ENCODE measurements at places on chromosomes 12 and 14.

- no peak for DNase-seq
These were observed 10.0 kb downstream of the SEL1L start for GRCh38 chr14:81523616-81524015.

DNA sequence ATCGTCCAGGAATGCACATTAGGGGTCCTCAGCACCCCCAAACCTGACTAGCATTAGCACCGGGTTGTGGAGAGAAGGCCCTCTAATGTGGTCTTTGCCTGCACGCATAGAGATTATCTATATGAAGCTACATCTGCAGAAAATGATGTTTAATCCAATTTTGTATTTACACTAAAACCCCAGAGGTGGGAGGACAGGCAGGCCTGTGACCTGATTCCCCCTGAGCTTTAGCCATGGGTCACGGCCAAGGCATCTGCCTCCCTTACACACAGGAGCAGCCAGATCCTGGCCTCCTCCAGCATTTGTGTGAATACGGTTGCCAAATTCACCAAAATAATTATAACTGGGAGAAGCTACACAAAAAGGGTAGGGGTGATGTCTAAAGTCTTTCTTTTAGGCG, 7.0 kb downstream of the APOLD1 start:
- no peak for DNase-seq

- no peak for DNase-seq
These were observed 619.9 kb downstream of the AACS start for GRCh38 chr12:125684968-125685790.

- no peak for DNase-seq
These were observed 87.6 kb downstream of the SLC15A5 start for GRCh38 chr12:16189849-16190248.

- no peak for DNase-seq
These were observed 56.9 kb downstream of the OTX2 start for GRCh38 chr14:56753396-56753795.

- DNase-seq: no peak
These were observed 4.8 kb upstream of the KRT74 start for GRCh38 chr12:52578469-52578868.

GRCh38 chr12:29574500-29574899, 77.0 kb upstream of the OVCH1 start:
- DNase-seq: no peak

DNA sequence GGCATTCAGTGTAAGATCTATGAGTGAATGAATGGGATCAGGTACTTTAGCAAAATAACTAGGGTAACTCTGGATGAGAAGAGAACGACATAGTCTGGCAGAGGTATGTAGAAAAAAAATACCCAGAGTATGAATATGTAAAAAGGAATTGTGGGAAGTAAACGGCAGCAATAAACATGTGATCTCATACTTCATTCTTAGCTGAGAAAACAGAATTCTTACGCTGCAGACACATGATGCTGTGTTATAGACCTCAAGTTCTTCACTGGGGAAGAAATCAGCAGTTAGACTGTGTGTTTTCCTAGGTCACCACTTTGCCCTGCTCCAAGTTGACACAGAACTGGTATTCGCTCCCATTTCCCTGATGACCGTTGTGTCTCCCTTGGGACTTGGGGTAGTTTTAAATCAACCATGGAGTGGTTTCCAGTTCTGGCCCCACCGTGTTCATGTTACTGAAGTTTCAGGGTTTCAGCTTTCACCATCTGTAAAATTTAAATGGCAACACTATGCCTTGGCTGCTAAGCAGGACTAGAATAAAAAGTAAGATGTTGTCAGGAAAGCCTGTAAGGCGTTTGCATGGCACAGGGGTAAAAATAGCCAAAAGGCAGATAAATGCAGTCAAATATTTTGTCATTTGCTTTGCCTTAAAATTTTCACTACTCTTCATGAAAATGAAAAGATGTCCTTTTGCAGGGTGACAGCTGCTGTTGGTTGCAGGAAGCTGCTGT, 223.7 kb downstream of the PELI2 start:
- no peak for DNase-seq

DNA sequence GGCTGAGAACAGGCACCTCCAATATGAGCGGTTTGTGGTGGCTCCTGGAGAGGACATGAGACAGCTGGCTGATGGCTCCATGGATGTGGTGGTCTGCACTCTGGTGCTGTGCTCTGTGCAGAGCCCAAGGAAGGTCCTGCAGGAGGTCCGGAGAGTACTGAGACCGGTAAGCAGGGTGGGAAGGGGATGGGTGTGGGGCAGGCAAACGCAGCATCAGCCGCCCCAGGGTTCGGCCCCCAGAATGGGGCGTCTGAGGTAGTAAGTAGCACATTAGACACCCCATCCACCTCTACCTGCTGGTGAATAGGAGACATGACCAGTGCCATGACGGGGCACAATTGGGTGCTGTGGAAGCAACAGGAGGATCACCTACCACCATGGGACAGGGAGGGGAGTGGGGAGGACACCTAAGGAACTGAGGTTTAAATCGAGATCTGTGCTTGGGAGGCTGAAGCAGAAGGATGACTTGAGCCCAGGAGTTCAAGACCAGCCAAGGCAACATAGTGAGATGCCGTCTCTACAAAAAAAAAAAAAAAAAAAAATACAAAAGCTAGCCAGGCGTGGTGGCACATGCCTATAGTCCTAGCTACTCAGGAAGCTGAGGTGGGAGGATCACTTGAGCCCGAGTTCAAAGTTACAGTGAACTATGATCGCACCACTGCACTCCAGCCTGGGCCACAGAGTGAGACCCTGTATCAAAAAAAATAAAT, 25.5 kb downstream of the ITGA7 start:
- no peak for DNase-seq

DNA sequence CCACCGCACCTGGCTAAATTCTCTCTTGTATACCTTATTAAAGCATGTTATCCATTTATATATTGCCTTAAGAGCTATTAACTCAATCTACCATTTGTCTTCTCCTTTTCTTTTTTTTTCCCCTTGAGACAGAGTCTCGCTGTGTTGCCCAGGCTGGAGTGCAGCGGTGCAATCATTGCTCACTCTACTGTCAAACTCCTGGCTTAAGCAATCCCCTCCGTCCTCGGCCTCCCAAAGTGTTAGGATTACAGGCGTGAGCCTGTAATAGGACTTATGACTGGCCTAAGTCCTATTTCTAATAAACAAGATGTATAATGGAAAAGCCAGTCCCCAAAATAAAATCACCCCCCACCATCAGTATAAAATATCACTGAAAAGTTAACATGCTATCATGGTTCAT, 14.4 kb downstream of the SNX6 start:
- DNase-seq: no peak

- DNase-seq: peak; percentile 77
These were observed 1.1 kb downstream of the CARMIL3 start for GRCh38 chr14:24052656-24053547.

- DNase-seq: no peak
These were observed 770.2 kb downstream of the BCL11B start for GRCh38 chr14:98501836-98502235.

GRCh38 chr12:69898236-69898635, 73.2 kb downstream of the MYRFL start:
- DNase-seq: no peak

DNA sequence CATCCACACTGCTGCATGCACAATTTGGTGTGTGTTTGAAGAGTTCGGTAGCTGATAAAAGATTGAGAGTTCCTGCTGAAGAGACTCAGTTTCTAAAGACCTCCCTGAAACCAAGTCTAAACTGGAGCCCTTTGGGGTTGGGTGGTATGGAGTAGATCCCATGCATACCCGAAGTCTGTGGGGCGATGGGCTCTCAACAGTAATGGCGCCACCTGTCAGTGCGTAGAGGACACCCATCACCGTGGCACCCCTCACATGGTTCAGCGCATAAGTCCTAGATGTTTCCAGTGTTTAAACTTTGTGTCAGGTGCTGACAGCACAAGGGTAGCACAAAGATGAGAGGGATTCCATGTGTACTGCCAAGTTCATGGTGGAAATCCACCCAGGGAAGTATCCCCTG, 85.9 kb downstream of the ESR2 start:
- DNase-seq: no peak

- DNase-seq: no peak
These were observed 4.6 kb downstream of the GPR65 start for GRCh38 chr14:88009486-88009885.

GRCh38 chr12:7929083-7929792, 6.7 kb downstream of the SLC2A3 start:
- DNase-seq: no peak

GRCh38 chr12:9118158-9118557, 2.4 kb upstream of the A2M start:
- no peak for DNase-seq

GRCh38 chr14:49975799-49976198, 82.9 kb downstream of the ARF6 start:
- DNase-seq: no peak

DNA sequence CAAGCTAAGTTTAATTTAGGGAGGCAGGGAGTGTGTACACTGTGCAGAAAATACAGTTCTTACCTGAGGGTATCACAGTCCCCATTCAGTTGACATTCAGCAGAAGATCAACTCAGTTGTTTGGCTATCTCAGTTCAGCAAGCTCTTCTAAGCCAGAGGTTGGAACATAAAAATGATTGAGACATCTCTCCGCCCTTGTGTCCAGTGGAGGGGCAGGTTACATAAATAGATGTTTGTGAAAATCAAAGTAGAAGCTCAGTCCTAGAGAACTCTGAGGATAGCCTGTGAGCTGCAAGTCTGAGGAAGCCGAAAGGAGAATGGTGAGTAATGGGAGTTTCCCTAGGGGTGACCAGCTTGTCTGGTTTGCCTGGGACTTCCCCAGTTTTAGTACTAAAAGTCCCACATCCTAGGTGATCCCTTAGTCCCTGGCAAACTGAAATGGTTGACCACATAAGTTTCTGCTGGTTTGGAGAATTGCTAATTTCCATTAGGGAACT, 251.4 kb upstream of the ATP2B1 start:
- DNase-seq: peak; percentile 30

- DNase-seq: no peak
These were observed 55.1 kb downstream of the SSH1 start for GRCh38 chr12:108802101-108802961.

DNA sequence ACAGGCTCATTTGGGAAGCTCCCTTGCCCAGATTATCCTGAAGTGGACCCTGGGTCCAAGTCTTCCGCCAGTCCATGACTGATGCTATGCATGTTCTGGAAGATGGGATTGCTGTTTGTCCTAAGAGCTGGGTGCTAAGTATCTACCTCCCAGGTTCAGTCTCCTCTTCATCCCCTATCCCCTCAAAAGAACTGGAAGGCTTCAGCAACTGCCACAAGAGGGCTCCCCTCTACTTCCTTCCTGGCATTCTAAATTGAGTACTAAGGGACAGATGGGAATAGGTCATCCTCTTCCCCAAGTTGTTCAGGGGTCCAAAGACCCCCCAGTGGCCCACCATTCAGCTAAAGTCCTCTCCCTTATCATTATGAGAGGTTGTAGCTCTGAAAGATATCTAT, 9.0 kb upstream of the FKBP11 start:
- DNase-seq: no peak

GRCh38 chr12:65188179-65188701, 18.9 kb downstream of the LEMD3 start:
- DNase-seq: no peak

GRCh38 chr12:76698966-76699365, 64.9 kb upstream of the ZDHHC17 start:
- no peak for DNase-seq

GRCh38 chr12:124548854-124549378, 18.5 kb downstream of the NCOR2 start:
- DNase-seq: peak; percentile 30

DNA sequence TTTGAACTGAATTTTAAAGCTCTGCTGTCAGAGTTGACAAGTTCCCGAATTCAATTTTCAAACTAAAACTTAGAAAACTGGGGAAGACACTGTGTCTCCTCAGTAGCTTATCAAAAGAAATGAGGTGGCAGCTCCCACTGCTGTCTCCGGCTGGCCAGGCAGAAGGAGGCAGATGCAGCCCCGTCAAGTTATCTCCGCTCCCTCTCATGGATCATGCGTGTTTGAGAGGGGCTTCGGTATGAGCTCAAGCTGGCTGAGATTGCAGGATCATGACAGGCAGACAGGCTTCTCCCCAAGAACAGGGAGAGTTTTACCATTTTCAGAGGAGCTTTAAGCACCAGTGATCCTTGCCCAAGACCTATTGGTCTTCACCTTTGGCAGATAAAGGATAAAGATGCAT, 88.8 kb downstream of the NEDD1 start:
- no peak for DNase-seq

DNA sequence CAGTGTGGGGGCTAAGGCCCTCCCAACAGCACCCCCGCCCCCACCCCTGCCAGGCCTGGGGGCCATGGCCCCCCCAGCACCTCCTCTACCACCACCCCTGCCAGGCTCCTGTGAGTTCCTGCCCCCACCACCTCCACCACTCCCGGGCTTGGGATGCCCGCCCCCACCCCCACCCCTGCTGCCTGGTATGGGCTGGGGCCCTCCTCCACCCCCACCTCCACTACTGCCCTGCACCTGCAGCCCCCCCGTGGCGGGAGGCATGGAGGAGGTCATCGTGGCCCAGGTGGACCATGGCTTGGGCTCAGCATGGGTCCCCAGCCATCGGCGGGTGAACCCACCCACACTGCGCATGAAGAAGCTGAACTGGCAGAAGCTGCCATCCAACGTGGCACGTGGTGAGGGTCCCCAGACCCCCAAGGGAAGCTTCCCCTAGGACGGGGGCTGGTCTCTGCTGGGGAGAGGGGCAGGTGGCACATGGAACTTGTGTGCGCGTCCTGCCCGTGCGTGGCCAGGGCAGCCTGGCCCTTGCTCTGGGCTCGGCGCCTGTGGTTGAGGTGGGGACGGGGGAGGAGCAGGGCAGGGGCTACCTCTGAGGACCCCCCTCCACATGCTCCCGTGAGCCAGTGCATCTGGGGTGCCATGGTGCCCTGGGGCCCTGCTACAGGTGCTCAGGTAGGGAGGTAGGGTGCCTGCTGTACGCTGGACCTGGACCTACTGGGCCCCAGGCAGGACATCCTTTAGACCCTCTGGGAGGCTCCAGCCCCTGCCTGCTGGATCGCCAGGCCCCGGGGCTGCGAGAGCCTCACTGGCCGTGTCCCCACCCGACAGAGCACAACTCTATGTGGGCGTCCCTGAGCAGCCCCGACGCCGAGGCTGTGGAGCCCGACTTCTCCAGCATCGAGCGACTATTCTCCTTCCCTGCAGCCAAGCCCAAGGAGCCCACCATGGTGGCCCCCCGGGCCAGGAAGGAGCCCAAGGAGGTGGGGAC, 16.1 kb upstream of the ADSS1 start:
- DNase-seq: no peak

DNA sequence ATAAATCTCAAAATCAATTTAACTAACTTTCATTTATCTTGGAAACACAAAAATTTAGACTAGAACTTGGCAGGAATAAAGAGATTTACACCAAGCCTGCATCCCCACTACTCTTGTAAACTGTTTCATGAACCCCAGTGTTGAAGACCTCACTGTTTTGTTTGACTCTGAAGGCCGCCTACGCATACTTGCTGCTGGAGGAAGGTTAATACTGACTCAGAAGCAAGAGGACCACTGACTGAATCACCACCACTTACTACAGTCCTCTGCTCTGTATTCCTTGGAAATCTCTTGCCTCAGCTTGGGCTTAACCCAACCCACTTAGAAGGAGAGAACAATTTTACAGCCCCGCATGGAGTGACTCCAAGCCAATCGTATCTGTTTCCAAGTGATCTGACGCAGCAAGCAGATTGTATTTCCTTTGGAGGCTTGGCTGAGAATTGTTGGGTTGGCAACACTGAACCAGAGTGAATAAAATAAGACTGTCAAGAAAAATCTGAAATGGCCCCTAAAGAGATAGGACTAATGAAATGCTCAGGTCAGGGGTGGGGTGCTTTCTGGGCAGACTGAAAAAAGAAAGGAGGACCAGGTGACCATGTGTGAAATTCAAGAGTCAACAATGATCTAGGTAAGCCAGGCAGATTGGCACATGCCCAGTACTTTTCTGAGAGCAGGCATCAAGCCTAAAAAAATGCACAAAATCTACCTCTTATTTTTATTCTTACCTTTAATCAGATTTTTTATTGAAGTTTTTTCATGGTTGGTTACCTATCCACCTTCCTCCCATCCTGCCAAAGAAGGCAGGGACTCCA, 248.6 kb downstream of the ZFP36L1 start:
- no peak for DNase-seq
